ENCODE measurements at places on chromosomes 1 and 21. TPM values are rescaled to one million over a fixed set of nuclear protein-coding genes. Genes with fewer than 3 reads are reported as not detected.

Gene C1orf141
- not detected for total RNA-seq

Gene PTCH2
- total RNA-seq = 4.9 TPM

Gene MED8
- total RNA-seq = 26.0 TPM

Gene OLIG2
- not detected for total RNA-seq

DNA sequence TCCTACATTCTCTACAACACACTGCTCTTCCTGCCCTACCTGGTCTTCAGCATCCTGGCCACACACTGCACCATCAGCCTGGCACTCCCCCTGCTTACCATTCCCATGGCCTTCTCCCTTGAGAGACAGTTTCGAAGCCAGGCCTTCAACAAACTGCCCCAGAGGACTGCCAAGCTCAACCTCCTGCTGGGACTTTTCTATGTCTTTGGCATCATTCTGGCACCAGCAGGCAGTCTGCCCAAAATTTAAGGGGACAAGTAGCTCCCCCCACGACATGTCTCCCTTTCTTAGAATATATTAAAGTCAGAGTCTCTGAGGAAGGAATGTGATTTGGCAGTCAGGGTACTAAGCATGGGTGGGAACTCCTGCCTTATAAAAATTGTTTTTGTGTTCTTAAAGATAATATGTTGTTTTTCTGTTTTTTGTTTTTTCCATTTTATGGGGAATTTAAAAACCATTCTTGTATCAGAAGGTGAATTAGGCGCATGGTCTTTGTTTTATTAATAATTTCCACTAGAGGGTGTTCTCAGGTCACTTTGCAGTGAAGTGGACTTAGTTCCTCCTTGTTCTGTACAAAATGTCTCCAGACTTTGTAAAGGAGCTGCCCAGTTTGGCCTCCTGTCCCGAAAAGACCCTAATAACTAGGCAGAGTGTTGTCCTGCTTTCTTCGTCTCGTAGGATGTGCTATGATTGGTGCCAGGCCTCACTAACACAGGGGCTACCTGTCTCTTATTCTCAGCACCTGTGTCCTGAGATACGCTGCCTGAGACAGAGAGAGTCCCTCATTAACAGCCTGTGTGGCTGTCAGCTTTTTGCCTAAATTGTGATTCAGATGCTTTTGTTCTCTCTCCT lies 13.1 kb downstream of the UBIAD1 start:
- DNase-seq = peak; percentile 25

DNA sequence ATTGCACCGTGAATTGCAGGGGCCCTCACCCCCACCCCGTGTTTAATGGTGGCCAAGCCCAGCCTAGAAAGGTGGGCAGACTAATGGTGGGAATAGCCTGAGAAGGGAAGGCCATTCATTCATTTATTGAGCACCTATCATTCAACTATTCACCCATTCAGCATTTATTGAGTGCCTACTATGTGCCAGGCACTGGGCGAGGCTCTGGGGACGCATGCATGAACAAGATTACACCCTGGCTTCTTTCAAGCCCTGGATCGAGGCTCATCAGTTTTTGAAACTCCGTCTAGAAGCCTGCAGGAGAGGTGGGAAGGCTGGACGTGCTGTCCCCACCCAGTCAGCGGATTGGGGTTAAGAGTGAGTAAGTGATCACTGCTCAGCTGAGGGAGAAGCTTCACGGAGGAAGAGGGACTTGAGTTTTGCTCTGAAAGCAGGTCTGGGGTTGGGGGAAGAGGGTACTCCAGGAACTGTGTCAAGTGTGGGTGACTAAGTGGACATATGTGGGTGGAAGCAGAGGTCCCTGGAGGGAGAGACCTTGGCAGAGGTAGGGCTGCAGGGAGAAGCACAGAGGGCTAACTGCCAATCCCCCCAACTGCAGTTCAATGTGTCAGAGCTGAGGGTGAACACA lies 35.6 kb downstream of the MEF2D start:
- no peak for DNase-seq

GRCh38 chr1:56339786-56340465 lies 239.4 kb downstream of the PLPP3 start:
- no peak for DNase-seq

DNA sequence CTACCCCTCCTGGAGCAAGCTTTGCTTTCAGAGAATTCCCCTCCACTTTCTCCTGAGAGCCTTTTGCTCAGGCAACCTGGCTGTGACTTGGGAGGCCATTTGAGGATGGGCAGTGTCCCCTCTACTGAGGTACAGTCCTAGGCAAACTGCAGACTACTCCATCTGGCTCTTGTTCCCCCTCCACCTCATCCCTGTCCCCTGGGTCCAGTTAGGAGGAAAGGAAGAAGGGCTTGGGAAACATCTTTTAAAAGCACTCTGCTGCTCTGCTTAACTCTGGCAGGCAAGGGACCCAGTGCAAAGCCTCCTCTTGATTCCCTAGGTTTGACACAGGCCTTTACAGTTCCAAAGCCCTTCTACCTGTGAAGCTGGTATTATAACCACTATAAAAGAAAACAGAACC lies 108.2 kb downstream of the NAV1 start:
- no peak for DNase-seq

- DNase-seq = peak; percentile 15
Observed at GRCh38 chr1:92756537-92756936, 28.4 kb downstream of the EVI5 start.

- peak; percentile 48 for DNase-seq
Observed at GRCh38 chr1:218430822-218431221, 85.7 kb downstream of the TGFB2 start.

All from tongue (tissue), 3 donors.